8988T (cell line): ENCODE measurements at places on chromosomes 1 and 21.

GRCh38 chr21:16832791-16833190 is 680.1 kb upstream of the CXADR start:
- no peak for DNase-seq

- DNase-seq, result no peak
Measured at GRCh38 chr1:51543858-51544257, 24.8 kb upstream of the EPS15 start.

- peak; percentile 84 for DNase-seq
Measured at GRCh38 chr1:156927215-156928042, 7.0 kb downstream of the LRRC71 start.

- no peak for DNase-seq
Measured at GRCh38 chr1:57229076-57229475, 194.8 kb downstream of the DAB1 start.

GRCh38 chr21:14482165-14482564 is 64.0 kb downstream of the SAMSN1 start:
- no peak for DNase-seq

DNA sequence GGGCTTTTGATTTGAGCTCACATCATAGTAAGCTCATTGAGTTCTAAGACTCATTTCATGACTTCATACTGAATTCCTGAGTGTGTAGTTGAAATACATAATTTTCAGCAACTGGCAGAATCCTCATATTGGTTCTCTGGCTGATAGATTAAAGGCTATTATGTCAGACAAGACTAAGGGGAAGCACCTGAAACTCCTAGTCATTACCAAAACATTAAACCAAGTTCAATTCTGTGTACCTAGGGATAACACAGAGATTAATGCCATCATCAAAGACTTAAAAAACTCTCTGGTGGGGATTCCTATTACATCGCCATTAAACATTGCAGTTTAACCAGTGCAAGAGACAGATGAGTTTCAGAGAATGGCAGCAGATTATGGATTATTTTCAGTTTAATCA is 339.1 kb downstream of the PTPRC start:
- DNase-seq, result no peak

- DNase-seq, result no peak
Measured at GRCh38 chr1:118711356-118711755, 276.8 kb downstream of the TBX15 start.

DNA sequence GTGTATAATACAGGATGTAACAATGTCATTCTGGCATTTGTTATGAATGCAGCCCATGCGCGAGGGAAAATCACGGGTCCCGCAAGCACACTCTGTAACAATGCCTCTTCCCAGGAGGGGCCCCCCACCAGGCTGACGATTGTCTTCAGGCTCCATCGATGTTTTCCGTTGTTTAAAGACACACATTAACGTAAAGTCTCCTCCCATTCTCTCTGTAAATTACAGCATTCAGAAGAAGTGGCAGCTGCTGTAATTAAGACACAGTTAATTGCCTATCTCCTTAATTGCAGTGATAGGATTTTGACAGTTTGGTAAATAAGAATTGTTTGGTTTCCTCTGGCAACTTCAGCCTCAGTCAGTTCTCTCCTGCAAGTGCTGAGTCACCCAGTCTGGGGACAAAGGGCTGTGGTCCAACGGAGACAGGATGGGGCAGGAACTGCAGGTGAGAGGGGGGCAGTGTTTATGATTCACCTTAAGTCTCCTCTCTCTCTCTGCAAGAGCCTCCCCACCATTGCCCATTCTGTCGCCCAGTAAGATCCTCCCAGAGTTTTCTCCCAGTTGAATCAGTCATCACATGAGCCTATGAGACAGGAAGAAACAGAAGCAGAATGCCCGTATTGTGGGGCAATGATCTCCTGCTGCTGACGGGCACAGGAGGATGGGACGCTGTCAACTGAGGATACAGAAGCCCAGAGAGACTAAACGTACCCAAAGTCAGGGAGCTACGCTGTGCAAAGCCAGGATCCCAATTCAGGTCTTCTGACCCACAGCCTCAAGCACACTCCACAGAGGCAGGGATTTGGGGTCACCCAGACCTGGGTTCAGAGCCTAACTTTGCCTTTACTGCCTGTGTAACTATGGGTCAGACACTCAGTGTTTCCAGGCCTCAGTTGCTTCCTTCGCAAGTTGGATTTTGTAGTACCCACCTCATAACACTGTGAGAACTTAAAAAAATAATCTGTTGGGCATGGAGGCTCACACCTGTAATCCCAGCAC is 110.0 kb downstream of the ADSS2 start:
- DNase-seq, result no peak

GRCh38 chr1:99185196-99185595 is 79.1 kb upstream of the PLPPR4 start:
- no peak for DNase-seq

GRCh38 chr1:161962091-161962887 is 61.4 kb downstream of the OLFML2B start:
- no peak for DNase-seq

DNA sequence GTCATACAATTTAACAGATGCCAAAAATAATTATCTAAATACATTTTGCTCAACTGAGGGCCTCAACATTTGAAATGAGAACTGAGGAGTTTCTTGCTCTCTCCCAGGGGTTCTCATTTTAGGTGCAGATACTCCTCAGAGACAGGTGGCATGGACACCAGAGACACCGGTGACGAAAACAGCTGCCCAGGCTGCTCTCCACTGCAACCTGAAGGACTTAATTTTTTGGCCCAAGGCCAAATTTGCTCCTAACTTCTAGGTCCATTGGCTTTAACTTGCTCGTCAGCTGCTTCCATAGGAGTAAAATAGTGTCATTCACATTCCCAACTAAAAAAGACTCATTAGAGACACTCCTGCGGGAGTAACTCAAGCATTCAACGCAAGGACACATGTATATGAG is 87.0 kb downstream of the NRIP1 start:
- DNase-seq, result no peak

DNA sequence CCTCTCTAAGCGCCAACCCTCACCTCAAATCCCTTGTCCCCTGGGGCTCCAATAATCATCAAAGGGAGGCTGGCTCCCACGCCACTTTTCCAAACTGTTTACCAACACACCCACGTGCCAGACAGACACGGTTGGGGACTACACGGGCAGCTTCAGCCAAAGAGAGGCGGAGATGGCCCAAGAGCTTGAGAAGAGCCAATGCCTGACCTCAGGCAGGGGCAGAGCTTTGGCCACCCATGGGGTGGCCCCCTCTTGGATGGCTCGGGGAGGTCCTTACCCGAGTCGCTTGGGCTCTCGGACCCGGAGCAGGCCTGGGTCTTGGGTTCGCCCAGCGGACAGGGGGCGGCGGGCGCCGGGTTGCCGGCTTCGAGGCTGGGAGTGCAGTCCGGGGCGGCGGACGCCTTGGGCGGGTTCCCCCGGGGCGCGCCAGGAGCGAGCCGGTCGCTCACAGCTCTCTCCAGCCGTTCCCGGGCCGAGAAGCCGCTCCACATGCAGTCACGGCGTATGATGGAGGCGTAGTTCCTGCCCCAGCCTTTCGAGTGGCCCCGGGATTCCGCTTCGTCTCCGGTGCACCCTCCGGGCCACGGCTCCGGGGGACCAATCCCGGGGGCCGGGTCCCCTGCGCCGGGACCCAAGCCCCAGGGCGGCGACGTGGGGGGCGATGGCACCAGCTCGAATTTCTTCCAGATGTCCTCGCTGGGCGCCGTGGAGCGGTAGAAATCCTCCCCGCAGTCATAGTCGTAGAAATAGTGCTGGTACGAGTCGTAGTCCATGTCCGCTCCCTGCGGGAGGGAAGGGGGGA is 854 bp downstream of the MYCL start:
- DNase-seq, result no peak

- no peak for DNase-seq
Measured at GRCh38 chr1:94063379-94063778, 57.6 kb downstream of the ABCA4 start.

- no peak for DNase-seq
Measured at GRCh38 chr1:180926164-180926981, 13.7 kb downstream of the KIAA1614 start.

DNA sequence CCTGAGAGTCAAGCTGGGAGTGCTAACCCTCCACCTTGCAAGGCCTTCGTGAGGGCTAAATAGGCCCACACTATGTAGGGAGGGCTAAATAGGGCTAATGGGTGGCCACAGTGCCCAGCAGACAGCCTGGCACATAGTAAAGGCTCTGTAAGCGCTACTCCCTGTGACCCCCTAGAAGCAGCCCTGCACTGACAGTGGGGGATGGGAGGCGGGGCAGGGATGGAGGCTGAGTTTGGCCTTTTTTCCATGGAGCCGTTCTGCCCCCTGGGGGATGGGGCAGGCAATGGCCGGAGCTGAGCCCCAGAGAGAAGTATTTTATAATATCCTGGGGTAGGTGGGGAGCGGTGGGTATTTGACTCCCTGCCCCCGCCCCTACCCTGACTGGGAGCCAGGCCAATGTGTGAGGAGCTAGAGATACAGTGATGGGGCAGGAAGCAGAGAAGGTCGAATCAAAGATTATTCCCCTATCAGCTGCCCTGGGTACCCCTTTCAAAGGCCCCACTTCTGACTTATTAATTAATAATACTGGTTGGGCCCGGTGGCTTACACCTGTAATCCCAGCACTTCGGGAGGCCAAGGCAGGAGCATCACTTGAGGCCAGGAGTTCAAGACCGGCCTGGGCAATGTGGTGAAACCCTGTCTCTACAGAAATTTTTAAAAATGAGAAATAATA is 42.3 kb downstream of the LACTBL1 start:
- DNase-seq, result peak; percentile 74

DNA sequence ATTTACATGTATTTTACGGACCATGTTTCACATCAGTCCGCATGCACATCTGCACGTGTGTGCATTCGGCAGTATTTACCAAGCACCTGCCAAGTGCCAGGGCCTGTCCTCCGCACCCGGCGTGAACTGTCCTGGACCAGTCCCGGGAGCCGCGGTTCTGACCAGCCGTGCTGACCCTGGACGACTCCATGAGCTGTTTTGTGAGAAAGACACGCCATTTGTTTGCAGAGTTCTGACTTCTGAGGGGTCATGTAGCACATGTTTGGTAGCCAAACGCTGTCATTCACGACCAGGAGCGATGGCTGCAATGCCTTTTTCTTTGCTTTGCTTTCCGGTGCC is 3.3 kb upstream of the OLIG2 start:
- no peak for DNase-seq

DNA sequence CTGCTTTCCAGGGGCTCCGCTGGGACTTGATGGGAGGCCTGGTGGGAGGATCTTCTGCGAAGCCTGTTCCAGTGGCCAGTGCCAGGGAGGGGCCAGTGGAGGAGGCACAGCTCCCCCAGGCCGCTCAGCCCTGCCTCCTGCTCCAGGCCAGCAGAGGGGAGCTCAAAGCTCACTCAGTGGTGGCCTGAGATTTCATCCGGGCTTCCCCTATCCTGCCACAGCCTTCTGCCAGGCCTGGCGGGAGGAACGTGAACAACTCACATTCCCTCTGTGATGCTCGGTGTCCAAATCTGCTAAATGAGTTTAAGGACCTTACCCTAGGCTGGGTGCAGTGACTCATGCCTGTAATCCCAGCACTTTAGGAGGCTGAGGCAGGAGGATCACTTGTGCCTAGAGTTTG is 3.3 kb downstream of the CLCNKB start:
- DNase-seq, result no peak
